ENCODE measurements at places on chromosomes 7 and 10.
A peak's percentile ranks its signal among the peaks of the same experiment; 100 is the strongest.

GRCh38 chr7:47945261-47946015 is 2.8 kb downstream of the PKD1L1 start:
- no peak for DNase-seq

- DNase-seq, result no peak
Measured at GRCh38 chr7:157925383-157925875, 588.6 kb downstream of the DNAJB6 start.

DNA sequence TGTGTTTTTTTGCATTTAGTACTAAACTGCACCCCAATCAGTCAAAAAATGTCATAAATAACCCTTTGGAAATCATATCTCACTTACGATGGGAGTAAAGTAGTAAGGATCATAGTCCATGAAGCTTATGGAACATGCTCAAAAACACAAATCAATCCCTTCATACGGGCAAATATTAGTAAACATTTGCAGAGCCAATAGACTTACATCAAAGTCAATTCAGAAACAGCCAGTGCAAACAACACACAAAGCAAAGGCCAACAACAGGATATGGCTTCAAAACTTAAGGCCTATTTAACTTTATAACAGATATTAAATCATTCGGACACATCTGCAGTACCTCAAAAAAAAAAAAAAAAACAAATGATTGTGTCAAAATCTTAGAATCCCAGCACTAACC is 32.1 kb downstream of the SGCE start:
- no peak for DNase-seq

GRCh38 chr10:132281915-132282666 is 25.7 kb downstream of the STK32C start:
- peak; percentile 48 for DNase-seq

GRCh38 chr10:99234041-99234790 is 1.4 kb downstream of the HPSE2 start:
- DNase-seq, result peak; percentile 78

All from osteoblast (primary cell).